ENCODE measurements at places on chromosomes 12 and 14.

GRCh38 chr12:131950182-131950913, 606 bp downstream of the EP400 start:
- no peak for DNase-seq

DNA sequence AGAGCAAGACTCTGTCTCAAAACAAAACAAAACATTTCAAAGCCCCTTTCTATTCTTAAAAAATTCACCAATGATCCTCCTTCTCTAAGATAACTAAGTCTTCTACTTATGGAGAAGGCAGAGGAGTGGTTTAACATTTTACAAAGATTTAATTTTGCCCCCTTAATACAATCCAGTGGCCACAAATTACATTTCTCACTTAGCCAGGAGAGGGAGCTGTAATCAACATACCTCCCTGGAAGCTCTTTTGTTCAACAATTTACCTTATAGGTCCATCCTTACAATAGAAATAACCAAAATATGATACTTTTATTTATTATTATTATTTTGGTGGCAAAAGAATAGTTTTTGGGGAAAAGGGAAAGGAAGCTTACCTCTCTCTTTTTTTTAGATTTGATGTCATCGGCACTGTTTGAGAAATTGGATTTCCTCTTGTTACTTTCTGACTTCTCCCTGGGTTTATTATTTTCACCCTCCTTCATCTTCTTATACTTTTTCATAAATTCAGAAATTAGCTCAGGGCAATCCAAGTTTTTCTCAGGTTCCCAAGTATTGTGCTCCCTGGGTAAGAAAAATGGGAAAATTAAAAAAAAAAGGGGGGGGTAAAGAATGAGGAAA, 28.1 kb downstream of the CBX5 start:
- DNase-seq, result no peak

- DNase-seq, result no peak
These were observed 30.4 kb downstream of the RAP1B start for GRCh38 chr12:68641138-68641537.

- peak; percentile 54 for DNase-seq
These were observed 631 bp downstream of the PPM1H start for GRCh38 chr12:62934239-62934798.

GRCh38 chr12:121391619-121392324, 8.1 kb upstream of the RNF34 start:
- no peak for DNase-seq

DNA sequence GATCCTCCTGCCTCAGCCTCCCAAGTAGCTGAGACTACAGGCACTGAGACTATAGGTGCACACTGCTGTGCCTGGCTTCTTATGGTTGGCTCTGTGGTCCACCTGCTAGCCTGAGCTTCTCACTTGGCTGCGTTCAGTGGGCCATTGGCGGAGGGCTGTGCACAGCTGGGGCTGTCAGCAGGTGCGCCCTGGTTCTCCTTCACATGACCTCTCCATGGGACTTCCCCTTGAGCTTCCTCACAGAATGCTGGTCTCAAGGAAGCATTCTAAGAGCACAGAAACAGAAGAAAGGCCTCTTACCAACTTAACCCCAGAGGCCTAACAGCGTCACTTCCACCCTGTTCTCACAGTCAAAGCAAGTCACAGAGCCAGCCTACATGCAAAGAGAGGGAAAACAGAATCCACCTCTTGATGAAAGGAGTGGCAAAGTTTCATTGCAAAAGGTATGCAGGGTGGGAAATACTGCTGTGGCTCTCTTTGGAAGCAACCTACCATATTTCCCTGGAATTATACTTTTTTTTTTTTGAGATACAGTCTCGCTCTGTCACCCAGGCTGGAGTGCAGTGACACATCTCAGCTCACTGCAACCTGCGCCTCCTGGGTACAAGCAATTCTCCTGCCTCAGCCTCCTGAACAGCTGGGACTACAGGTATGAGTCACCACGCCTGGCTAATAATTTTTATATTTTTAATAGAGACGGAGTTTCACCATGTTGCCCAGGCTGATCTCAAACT, 9.3 kb downstream of the RILPL2 start:
- no peak for DNase-seq

DNA sequence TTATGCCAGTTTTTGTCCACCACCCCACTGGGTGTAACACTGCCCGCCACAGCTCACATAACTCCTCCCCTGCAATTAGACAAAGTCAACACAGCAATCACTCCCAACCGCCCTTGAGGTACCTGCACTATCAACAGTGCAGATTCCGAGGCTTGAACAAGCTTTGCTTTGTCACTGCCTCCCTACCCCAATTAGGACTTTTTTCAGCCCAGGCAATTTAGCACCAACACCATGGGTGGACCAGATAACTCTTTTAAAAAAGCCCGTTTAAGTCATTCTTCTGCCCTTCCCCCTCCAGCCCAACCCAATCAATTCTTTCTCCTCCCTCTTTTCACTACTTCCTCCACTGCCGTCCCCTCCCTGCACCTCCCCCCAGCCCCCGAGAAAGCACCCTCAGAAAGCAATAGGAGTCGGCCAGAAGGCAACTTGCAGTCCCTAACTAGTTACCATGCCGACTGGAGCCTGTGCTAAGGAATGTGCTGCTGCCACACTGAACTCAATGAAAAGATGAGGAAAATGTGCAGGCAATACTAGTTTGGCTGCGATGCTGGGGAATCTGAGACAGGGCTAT, 45.7 kb upstream of the OTX2 start:
- DNase-seq, result no peak

DNA sequence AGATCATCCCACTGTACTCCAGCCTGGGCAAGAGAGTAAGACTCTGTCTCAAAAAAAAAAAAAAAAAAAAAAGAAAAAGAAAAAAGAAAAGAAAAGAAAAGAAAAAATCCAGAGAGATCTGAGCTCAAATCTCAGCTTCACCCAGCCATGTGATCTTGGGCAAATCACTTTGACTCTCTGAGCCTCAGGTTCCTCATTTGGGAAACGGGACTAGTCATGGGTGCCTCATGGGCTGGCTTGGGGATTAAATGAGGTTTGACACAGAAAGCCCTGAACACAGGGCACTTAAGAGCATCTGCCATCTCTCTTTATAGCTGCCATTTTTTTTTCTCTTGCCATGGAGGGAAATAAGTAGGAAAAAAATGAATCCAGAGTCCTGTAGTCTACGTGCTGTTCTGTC, 86.2 kb upstream of the MYL2 start:
- no peak for DNase-seq

- no peak for DNase-seq
These were observed 13.1 kb downstream of the CLECL1 start for GRCh38 chr12:9719790-9720189.

DNA sequence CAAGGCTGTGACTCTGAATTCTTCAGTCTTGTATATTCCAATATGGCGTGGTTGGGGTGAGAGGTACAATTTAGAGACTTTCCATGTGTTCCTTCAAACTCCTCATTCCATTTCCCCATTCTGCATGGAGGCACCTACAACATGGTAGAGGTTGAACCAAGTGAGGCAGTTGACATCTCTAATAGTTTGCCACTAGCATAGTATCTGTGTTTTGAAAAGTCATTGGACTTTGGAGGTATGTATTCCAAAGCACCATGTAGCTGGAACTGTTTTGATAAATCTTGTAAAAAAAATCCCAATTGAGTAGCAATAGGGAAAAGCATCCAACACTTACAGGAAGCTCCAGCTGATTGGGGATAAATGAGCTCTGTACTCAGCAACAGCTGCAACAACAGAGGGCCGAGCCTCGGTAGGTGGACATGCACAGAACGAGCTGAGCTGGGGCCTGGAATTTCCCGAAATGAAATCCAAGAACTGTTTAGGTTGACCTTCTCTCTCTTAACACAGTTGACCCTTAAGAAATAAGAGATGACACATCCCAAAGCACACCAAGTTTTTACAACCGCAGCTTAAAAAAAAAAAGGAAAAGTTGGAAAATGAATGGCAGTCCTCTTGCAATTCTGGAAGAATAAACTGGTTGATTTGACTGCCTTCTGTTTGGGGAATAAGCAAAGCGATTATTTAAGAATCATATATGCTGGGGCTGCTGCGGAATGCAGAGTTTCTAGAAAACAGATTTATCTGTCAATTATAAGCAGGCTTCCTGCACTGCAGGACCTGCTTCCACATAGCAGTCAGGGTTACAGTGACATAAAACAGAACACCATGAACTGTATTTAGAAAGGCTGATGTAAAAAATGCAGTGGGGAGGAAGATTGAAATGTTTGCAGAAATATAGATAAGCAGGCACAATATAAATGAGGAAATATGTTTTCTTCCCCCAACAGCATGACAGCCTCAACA, 194.6 kb upstream of the KRR1 start:
- peak; percentile 69 for DNase-seq

GRCh38 chr12:68743356-68743755, 2.6 kb upstream of the SLC35E3 start:
- DNase-seq, result no peak

- no peak for DNase-seq
These were observed 10.4 kb downstream of the PAX9 start for GRCh38 chr14:36672095-36672494.

- no peak for DNase-seq
These were observed 3.9 kb downstream of the B3GNT4 start for GRCh38 chr12:122207391-122207790.

DNA sequence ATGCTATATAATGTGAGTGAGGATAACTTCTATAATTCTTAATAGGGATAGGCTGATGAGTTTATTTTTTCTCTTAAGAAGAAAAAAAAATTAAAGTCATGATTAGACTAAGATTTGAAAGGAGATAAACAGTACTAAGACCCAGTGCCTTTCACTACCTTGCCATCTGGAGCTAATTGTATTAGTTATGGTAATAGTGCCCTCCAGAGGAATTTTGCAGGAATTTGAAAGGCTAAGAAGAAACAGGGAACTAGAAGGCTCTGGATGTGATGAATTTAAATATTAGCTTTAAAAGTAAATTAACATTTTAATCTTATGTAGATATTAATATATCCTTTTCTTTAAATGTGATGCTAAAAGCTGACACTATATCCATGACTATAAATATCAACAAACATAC, 36.6 kb upstream of the PIK3C2G start:
- DNase-seq, result no peak

GRCh38 chr14:35406506-35407305, 2.2 kb upstream of the NFKBIA start:
- no peak for DNase-seq

GRCh38 chr14:30872602-30873001, 1.8 kb upstream of the COCH start:
- DNase-seq, result no peak

DNA sequence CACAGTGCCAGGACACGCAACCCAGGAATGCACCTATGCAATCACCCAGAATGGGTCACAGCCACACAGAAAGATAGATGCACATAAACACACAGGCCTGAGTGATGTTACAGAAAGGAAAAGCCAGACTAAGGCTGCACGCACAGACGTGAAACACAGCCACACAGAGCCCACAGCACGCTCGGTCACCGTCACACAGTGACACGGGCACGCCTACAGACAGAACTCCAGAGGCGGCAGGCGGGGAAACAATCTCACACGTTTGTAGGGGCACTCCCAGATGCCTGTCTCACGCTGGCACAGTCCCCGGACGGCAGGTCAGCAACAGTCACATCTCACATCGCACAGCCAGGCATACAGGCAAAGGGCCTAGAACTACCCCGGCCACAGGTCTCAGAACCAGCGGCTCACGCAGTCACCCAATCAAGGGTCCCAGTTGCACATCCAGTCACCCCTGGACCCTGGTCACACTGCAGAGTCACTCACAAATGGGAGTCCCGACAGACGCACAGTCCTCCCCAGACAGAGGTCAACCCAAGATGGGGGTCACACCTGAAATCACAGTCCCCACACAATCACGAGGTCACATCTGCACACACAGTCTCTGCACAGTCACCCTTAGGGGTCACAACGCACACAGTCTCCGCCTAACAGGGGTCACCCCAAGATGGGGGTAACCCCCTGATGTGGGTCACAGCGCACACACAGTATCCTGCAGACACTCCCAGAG, 790 bp downstream of the SSH1 start:
- DNase-seq, result peak; percentile 84

GRCh38 chr12:51850081-51850964, 1.8 kb upstream of the FIGNL2 start:
- no peak for DNase-seq

- no peak for DNase-seq
These were observed 61.3 kb downstream of the KITLG start for GRCh38 chr12:88518863-88519403.

DNA sequence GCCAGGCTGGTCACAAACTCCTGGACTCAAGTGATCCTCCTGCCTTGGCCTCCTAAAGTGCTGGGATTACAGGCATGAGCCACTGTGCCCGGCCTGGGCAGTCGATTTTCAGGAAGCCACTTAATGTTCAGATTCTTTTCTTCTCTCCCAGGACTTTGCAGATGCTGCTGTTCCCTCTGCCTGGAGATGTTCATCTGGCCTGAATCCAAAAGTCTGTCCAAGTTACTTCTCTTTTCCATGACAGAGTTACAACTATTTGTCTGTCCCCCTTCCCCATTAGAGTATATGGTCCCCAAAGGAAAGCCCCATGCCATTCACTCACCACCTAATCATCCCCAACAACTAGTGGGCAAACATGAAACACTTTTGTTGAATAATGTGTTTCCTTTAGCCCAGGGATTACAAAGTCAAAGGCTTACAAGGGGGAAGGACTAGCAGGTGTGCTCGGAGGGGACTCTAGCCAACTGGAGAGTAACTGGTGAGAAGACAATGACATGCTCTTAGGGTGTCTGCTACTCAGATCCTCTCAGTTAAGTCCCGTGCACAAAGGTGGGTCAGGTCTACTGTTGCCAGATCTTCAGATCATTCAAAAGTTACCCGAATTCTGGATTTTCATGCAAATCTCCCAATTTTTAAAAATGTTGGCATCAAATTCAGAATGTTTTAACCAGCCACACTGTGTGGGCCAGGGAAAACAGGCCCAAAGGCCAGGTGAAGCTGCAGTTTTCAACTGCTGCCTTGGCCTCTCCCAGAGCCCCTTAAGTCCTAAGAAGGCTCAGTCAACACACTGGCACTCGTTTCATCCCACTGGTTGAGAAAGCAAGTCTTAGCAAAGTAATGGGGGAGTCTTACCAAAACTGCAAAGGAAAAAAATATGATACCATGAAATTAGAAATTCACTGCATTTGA, 29.6 kb downstream of the NUDT4 start:
- no peak for DNase-seq

DNA sequence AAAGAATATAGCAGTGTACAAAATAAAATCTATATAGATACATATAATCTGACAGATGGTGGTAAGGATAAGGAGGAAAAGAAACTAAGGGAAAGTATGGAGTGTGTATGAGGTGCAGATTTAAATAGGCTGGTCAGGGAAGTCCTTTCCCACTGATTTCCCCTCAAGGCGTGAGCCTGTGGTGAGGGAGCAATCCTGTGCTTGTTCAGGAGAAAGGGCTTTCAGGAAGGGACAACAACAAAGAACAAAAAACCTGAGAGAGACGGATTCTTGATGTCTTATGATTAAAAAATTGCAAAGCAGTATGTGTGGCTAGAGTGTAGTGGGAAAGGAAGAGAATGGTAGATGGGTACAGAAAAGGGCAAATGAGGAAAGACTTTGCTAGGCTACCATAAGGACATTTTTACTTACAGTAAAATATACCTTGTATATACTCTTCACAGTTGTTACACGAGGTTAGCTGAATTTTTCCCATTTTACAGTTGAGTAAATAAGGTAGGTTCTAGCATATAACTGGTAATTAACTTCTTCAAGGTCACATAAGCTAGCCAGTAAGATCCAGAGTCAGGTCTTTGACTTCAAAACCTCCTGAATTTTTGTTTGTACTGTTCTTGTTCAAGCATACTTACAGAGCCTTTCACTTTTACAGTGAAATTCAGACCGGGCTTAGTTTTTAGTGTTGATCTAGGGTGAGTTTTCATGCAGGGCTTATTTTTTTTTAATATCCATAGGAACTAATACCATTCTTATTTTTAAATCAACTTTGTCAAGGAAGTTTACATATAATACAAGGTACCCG, 15.6 kb downstream of the CNOT2 start:
- DNase-seq, result no peak

GRCh38 chr12:93723568-93723930, 46.4 kb downstream of the CRADD start:
- DNase-seq, result no peak
